Hematopoietic multipotent progenitor cell treated with erythropoietin and hydrocortisone succinate and interleukin-3 and kit ligand, for 6 days (in vitro differentiated cells): ENCODE measurements at places on chromosomes 3 and 15.

DNA sequence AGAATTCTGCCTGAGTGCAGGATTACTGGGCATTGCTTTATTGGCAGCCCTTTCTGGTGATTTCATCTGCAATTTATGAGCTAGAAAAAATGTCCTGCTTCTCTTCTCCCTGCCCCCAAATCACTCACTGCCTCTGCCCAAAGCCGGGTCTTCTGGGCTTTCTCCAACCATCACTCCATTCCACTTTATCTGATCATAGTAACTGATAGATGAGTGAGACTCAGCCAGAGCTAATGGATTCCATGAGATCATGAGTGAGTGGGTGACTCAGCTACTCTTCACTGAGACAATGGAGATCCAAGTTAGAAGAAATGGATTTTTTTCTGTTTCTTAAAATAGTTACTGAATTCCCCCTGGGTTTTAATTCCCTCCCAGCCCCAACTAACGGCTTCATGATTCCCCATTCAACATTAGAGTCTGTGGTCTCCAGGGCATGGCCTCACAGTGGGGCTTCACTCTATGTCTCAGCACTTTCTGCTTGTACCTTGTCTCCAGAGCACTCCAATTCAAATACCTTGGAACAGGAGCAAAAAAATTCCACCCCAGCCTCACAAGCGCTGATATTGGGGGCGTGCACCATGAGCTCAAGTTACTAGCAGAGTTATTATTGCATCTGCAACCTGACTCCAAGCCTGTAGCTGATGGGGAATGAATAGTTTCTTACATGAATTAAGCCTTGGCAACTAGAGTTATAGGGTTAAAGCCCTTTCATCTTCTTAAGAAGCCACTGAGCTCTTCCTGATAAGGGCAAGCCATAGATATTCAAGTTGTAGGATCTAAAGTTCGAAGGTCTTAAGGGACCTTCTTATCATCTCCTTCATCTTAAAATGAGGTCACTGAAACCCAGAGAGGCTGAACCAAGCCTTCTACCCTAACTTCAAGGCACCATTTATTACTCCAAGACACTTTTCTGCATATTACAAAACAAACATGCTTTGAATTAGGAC, 85.9 kb downstream of the AGBL1 start:
- DNase-seq = no peak

GRCh38 chr3:155978324-155978723, 107.9 kb downstream of the GMPS start:
- no peak for DNase-seq

DNA sequence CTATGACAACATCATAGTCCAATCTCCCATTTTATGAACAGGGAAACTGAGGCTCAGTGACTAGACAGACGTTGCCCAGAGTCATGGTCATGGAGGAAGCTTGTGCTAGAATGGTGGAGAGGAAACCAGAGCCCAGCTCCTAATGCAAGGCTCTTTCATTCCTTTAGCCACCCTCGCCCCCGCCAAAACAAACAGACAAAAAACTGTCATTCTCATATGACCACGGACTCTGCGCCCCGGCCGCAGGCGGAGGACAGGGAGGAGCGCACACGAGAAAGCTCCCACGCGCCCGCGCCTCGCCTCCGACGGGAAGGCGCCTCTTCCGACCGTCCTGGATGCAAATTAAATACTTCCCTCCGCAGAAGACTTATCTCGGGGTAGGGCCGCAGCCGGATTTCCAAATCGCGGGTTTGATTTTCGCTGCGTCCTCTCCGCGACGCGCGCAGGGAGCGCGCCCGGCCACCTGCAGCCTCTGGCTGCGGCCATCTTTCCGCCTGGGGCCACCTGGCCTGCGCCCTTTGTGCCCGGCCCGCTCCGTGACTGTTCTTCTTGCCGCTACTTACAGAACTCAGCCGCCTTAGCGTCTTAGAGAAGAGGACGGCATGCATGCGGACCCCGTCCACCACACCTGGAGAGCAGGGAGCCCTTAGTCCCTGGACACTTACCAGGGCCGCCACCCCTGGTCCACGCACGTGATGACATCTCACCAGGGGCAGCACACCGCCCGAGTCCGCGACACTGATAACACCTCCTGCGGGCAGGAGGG, 670 bp upstream of the ATP13A3 start:
- DNase-seq = peak; percentile 73

- no peak for DNase-seq
Measured at GRCh38 chr3:126050050-126050392, 33.9 kb downstream of the SLC41A3 start.

DNA sequence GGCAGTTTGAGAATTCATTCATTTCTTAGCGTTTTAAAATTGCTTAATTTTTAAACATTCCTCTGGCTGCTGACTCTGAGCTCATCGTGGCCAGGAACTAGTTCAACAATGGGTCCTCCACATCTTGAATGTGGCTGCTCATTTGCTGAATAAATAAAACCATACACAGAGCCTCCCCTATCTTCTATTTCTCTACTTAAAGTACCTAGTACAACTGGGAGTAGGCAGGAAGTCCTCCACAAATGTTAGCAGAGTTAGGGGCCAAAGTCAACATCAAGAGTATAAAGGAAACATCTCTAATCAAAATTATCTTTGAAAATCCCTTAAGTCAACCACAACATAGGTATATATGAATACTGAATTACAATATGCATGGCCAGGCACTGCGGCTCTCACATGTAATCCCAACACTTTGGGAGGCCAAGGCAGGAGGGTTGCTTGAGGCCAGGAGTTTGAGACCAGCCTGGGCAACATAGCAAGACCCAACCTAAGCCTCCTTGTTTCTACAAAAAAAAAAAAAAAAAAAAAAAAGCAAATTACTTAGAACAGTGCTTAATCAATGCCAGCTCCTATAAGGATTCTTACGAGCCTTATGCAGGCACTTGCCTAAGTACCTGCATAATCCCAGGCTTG, 57.5 kb upstream of the LMOD3 start:
- DNase-seq = no peak

- no peak for DNase-seq
Measured at GRCh38 chr3:56914646-56915045, 112.9 kb upstream of the ARHGEF3 start.

GRCh38 chr3:73449774-73450173, 175.0 kb downstream of the PDZRN3 start:
- no peak for DNase-seq

DNA sequence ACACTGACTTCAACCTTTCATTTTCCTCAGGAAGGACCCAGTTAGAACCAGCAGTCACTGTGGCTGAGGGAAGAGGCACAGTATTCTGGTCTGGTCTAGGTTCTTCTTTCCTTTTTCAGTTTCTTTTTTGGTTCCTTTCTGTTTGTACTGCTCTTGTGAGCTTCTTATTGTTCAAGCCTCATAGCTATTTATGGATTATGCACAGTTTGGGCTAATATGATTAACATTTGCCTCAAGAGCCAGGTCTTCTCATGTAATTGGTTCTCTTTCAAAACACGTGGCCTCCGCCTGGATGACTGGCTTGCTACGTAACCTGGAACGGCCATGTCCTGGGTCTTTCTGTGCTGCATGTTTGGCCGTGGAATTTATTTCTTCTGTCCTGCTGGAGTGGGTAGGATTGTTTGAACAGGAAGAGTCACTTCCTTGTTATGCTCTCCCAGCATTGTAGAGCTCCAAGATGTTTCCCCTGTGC, 43.3 kb downstream of the RBMS3 start:
- DNase-seq = no peak

DNA sequence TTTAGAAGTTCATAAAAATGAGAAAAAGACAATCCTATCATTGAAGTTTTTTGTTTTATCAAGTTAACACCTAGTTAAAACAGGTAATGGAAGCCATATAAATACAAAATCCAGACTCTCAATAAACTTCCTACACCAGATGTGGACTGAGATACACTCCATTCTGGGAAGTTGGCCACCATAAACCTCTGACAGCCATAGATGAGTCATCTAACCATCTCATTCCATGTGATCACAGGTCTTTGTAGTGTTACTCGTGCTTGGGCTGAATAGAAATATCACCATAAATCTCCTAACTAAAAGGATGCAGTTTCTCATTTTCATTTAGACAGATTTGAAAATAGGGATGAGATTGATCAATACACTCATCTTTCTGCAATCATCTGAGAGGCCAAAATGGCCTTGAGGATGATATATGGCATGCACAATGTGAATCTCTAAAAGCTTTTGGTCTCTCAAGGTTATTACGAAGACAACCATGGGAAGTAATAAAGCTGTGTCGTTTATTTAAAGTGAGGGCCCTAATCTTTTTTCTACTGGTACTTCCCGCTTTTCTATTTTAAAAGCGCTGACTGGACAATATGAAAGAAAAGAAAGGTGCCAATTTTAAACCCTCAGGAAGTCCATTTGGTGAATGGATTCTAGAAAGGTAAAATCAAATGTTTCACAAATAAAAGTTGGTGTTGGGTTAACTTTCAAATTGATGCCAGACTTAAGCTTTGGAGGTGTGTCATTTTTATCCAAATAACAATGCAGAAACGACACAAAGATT, 155.5 kb downstream of the POLR2M start:
- DNase-seq = no peak

DNA sequence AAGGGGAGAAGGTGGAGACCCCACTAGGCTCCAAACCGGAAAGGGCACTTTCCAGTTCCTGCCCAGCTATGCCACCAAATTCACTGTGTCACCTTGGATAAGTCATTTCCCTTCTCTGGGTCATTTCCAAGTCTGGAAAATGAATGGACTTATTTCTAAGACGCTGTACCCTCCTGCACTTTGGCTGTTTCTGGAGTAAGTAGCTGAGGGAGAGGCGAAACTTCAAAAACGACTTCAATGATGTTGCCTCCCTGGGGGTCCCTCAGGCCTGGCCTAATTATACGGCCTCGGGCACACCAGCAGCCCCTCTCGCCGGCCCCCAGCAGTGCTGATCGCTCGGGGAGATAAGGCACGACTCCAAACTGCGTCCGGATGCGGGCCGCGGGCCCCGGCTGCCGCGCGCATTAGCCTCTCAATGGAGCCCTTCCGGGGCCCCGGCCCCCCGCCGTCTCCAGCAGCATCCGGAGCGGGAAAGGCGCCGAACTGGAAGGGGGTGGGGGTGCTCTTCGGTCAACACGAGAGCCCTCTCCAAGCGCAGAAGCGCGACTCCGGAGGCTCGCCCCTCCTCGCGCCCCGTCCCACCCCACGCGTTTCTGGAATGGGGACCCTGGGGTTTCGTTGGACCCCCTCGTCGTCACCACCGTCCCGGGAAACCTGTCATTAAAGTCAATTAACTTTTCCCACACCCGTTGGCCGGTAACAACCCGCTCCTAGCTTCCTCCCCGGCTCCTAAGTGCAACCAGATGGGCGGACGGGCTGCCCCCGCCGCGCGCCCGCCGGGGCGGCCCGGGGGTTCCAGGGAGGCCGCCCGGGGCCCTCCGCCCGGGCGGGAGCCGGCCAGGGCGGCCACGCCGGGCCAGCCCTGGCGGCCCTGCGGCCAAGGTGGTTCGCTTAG, 4.8 kb downstream of the HES1 start:
- peak; percentile 72 for DNase-seq

DNA sequence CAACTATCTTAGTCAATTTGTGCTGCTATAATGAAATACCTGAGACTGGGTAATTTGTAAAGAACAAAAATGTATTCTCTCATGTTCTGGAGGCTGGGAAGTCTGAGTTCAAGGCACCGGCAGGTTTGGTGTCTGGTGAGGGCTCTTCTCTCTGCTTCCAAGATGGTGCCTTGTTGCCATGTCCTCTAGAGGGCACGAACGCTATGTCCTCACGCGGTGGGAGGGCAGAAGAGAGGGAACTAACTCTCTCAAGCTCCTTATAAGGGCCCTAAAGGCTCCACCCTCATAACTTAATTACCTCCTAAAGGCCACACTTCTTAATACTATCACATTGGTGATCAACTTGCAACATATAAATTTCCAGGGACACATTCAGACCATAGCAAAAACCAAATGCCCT, 108.4 kb downstream of the ADAMTSL3 start:
- no peak for DNase-seq

DNA sequence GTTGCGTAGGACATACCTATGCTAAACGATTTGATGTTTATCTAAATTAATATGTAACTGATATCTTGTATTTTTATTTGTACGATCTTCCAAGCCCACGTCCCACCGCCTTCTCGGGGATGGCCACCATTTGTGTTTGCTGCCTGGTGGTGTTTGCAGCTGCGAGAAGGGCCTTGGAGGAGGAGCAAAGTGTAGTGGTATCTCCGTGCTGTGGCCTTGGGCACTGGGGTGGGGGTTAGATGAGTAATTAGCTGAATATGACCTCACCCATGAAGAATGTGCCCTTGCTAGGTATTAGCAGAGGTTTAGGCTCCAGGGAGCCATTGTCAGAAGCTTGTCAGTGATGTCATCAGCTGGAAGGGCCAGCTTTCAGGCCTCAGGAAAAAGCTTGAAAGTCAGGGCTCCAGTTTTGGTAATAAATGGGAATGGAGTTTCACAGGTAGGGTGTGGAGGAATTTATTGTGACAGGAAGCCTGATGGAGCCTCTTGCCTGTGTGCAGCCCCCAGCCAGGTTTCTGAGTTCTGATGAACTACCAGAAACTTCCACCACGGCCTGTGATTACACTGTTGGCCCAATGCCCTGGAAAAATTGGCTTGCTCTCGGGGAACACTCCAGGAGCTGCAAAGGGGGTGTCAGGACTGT, 41.0 kb downstream of the FLNB start:
- DNase-seq = no peak

DNA sequence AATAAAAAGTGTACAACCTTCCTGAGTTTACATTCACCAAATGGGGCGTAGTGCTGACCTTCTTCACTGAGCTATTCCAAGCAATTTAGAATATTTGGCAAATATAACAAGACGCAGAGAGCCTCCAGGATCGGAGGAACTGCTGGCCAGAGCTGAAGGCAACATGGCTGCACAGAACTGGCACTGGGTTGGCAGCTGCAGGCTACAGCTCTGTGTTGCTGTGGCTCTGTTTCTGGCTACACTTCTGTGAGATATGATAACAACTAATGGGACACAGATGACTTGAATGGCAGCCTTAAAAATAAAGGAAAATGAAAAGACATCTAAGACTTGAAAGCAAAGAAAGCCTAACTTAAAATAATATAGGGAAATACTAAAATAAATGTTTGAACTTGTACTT, 10.8 kb upstream of the SLC6A20 start:
- DNase-seq = no peak
